ENCODE measurements at places on chromosomes 4 and X.

GRCh38 chrX:96455078-96455477 is 229.6 kb upstream of the DIAPH2 start:
- DNase-seq = no peak

DNA sequence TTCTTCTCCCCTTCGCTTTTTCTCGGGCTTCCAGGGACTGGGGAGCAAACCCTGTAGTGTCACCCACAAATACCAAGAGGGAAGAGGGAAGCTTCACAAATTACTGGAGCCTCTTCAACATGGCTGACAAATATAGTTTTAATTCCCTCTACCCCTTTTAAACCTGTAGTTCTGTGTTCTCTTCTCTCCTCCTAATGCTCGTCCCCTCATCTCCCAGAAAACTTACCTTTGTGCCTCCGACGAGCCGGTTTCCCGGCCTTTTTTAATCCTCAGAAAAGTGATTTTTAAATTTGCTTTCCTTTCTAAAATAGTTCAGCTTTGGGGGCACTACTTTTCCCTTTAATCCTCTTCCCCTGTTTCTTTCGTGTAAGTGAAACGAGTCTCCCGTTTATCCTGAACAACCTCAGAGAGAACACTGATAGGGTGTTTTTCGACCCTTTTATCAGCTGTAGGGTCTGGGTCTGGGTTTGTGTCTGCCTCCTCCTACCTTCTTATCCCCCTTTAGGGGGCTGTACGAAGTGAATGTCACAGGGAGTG is 408 bp downstream of the TET2 start:
- DNase-seq = no peak

GRCh38 chr4:120431180-120431579 is 364.5 kb upstream of the MAD2L1 start:
- no peak for DNase-seq

- DNase-seq = no peak
Observed at GRCh38 chrX:150768580-150769190, 75.5 kb downstream of the MTMR1 start.

- DNase-seq = peak; percentile 19
Observed at GRCh38 chr4:80446664-80447063, 111.1 kb downstream of the CFAP299 start.

GRCh38 chr4:23819041-23819511 is 70.8 kb downstream of the PPARGC1A start:
- DNase-seq = peak; percentile 23

DNA sequence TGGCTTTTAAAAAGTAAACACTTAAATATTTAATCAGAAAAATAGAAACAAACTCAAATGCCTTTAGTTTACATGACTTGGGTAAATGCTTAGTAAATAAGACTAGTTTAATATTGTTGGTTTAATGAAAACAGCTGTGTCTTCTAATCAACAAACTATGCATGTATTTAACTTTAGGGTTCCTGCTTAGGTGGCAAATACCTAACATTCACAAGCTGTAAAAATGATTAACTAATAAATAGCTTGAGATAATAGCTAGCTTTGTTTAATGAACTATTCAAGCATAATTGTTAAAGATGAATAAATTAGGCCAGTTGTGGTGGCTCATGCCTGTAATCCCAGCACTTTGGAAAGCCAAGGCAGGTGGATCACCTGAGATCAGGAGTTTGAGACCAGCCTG is 30.0 kb upstream of the USP46 start:
- no peak for DNase-seq

- DNase-seq = peak; percentile 55
Observed at GRCh38 chr4:54539500-54540029, 118.2 kb upstream of the KIT start.

GRCh38 chr4:149676076-149676475 is 139.6 kb downstream of the IQCM start:
- no peak for DNase-seq

DNA sequence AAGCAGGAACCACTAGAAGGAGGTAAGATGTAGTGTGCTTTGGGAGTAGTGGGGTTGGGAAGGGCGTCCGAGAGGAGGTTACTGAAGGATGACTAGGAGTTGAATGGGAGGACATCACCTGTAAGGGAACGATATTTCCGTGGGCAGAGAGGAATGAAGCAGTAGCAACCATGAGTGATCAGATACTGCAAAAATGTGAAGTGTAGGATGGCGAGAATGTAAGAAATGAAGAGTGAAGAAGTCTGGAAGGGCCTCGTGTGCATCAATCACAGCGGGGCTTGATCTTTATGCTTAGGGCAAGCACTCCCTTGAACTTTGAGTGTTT is 594 bp downstream of the MSMO1 start:
- DNase-seq = no peak

GRCh38 chr4:62058571-62058970 is 858.4 kb downstream of the ADGRL3 start:
- no peak for DNase-seq

DNA sequence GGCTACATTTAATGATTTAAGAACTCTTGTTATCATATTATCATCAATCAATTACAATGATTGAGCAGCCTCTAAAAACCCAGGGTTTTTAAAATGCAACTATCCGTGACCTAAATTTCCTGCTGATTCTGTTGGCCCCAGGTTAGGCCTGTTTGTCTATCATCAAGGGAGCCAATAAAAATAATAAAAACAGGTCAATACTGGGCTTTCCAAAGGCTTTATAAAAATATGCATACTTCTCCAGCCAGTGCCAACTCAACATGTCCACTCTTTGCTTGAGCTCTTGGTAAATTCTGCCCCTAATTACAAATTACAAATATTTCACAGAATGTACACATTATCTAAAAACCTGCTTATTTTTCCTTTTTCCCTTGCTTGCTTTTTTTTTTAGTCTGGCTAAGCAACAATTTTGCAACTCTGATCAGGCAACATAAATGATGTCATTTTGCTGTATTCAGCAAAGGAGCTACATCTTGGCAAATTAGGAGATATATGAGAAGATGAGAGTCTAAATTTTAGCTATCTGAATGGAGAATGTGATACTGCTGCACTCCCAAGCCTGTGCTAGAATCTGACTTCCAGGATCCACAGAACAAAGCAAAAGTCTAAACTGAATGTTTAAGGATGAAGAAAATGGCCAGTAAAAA is 204.0 kb downstream of the SCFD2 start:
- DNase-seq = no peak

DNA sequence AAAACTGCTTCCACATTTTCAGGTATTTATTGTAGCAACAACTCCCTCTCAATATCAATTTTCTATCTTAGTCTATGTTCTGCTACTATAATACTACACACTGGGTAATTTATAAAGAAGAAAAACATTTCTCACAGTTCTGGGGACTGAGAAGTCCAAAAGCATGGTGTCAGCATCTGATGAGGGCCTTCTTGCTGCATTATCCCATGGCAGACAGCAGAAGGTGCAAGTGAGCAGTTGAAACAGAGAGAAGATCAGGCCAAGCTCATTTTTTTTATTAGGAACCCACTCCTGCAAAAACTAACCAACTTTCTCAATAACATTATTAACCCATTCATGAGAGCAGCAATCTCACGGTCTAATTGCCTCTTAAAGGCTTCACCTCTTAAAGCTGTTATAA is 376.0 kb downstream of the RAB28 start:
- DNase-seq = no peak

GRCh38 chr4:87979810-87980209 is 4.3 kb downstream of the SPP1 start:
- DNase-seq = no peak

DNA sequence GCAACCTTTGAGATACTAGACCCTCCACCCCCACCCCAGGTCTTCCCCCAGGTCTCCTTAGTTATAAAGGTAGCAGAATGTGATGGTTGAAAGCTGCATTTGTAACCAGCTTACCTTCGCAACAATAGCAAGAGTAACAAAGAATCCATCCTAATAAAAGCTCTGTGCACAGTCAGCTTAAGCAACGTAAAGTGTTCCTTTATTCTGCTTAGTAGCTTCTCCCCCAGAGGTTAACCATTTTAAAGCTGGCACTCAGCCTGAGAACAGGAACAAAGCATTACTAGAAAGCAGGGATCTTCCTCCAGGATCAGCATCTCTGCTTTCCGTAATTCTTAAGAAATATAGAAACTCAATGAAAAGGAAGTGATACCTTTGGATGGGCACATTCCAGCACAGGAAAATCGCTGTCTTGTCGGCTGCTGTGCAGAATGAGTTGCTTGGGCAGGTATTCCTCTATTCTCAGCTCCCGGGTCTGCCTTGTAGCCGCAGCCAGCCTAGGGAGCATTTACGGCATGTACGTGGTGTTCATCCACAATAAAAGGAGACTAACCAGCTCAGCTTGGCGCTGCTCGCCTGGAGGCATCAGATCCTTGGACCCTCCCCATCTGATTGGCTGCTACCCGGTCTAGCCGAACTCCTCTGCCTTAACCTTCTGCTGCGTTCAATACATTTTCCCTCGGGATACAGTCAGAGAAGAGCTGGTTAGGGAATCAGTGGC is 113.0 kb upstream of the TLR3 start:
- no peak for DNase-seq

GRCh38 chr4:3303565-3303824 is 10.7 kb downstream of the RGS12 start:
- no peak for DNase-seq

DNA sequence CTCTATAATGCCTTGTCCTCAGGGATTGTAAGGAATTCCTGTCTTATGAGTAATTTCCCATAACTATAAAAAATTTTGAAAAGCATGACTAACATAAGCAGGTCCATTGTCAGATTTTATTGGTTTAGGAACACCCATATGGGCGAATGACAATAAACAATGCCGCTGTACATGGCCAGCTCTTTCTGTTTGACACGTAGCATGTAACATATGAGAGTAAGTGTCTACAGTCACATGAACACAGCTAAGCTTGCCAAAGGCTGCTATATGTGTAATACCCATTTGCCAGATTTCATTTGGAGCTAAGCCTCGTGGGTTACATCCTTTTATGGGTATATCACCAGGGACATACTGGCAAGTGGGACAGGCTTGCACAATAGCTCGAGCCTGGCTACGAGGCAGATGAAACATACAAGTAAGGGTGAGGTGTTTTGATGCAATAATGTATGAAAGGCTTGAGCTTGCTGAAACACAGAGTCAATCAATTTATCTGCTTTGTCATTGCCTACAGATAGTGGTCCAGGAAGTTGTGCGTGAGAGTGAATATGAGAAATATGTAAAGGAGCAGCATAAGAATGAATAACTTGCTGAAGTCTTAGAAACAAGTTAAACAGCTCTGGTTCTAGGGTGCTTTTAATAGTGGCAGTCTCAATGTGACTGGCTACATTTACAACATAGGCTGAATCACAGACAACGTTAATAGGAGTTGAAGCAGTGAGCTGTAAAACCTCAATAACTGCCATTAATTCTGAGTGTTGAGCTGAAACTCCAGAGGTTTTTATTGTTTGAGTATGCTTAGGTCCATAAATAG is 67.4 kb upstream of the UGT2B10 start:
- DNase-seq = peak; percentile 1

DNA sequence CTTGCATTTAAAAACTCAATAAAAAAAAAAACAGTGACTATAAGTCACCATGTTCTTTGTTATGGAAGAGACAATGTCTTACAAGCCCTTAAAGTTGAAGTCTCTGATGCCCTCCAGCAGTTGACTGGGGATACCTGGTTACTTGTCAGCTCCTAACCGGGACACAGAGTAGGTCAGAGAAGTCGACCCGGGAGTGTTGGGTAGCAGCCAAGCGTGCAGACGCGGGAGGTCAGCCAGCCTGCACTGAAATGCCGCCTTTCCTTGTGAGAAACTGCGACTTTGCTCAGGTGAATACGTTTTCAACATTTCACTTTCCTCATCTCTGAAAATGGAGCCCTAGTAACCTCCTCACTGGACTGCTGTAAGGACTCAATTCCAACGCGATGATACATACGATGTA is 81.8 kb downstream of the F11 start:
- no peak for DNase-seq

GRCh38 chr4:159504684-159505083 is 401.8 kb downstream of the RAPGEF2 start:
- no peak for DNase-seq

DNA sequence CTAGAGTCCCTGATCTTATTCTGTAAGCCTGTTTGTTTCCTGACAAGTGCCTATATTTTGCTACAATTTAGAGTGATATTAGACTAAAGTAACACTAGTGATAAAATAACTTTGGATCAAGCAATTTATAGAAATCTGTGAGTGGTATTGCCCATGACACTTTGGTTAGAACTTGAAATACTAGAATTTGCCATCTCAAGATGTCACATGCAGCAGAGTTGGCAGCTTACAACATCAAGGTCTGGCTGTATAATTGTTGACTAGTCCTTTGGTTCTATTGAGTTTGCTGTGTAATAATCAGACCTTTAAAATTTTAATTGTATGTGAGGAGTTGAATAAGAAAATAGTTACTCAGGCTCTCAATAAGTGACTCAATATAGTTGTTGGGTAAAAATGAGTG is 167.1 kb downstream of the RAPGEF2 start:
- DNase-seq = no peak

DNA sequence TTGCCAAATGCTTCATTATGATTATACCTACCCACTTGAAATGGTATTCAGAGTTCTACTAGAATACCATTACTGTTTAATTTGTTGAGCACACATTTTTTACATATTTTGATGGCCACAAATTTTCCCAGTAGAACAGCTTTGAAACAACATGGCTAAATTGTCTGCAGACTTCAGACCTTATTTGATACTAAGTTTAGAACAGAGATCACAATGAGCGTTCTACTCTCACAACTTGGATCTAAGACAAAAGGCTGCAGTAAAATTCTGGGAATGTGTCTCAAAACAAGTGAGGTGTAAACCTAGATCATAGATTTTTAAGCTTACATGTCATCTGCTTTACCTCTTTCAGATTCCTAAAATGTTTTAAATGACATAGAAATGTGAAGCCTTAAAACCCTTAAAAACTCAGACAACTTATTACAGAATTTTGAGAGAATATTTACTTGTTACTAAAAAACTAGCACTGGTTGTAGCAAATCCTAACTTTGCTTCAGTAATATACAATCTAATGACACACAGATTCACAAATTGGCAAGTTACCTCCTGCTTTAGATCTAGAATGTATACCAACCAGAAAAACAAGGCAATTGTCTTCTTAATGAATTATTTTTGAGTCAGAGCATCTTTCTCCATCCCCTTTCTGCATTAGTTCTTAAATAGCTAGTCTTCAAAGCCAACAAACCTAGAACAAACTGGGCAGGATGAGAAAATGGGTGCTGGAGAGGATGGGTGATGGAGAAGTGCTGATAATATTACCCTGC is 243.3 kb downstream of the SLC7A11 start:
- peak; percentile 93 for DNase-seq

DNA sequence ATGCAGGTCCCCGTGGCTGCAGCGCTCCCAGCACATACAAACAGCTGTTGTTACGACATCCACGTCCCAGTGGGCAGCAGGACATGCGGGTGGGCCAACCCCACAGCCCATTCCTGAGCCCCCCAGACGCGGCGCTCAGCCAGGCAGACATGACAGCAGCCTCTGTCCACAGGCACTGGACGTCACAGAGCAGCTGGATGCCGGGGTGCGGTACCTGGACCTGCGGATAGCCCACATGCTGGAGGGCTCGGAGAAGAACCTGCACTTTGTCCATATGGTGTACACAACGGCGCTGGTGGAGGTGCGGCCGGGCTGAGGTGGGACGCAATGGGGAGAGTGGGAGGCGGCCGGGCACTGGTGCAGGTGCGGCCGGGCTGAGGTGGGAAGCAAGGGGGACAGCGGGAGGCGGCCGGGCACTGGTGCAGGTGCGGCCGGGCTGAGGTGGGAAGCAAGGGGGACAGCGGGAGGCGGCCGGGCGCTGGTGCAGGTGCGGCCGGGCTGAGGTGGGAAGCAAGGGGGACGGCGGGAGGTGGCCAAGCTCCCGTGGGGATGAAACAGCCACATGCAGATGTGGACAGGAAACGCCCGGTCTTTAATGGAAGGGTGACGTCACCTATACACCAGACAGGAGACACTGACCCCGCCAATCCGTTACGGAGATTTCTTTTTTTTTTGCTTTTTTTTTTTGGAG is 9.4 kb downstream of the PLCXD1 start:
- DNase-seq = no peak
